Inflammatory macrophage treated with lipopolysaccharide for 1 hour (primary cell): ENCODE measurements at places on chromosomes 4 and X.

GRCh38 chr4:109589605-109590004 is 29.6 kb downstream of the MCUB start:
- no peak for DNase-seq

DNA sequence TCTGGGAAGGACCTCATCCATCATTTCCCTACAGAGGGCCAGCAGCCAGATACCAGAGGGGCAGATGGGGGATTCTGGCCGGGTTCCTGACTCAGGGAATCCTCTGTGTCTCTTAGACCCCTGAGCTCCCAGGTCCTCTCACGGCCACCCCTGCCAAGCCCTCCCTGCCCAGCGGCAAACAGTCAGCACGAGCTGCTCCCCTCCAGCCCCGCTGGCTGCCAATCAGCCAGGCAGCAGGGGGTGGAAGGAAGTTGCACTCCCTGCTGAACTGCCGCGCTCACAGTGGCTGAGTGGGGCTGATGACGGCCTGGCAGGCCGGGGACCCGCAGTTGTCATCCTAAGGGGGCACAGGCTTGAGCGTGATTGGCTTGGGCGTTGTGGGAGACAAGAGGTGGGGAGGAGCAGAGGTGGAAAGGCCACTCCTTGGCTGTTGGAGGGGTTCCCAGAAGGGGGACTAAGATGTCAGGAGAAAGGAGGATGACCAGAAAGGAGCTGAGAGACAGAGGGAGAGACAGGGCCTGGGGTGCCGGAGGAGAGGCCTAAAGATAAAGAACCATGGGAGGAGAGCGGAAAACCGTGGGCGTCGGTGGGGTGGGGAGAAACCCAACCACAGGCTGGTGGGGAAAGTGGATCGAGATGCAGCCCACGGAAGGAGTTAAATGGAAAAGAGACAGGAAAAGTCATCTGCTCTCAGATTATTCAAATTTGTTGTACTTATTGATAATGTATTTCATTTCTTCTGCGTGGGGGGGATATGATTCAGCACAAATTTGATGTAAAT is 4.4 kb upstream of the CCDC149 start:
- no peak for DNase-seq

- DNase-seq: no peak
Observed at GRCh38 chr4:48483777-48484493, 792 bp downstream of the SLC10A4 start.

GRCh38 chrX:17535229-17535628 is 160.2 kb downstream of the NHS start:
- peak; percentile 41 for DNase-seq

DNA sequence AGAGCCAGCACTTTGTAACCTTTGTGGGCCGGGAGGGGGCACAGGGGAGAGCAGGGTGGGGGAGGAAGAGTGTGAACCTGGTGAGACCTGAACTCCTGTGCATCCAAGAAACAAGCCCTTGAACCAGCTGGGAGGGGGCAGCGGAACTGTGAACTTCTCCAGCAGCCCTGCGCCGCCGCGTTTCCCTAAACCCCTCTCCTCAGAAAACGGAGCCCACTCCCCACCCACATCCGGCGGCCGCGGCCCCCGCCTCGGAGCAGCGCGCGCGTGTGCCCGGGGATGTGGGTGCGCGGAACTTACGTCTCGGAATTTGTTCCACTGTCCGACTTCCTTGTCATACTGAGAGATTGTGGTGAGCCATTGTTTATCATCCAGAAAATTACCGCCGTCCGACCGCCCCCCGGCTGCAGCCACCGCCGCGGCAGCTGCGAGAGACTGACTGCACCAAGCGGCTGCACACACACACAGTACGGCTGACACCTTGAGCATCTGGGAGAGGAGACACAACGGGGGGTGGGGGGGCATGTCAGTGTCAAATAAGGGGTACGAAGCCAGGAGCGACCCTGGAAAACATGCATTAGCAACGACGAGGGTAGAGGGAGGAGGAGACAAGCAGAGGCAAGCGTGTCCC is 494 bp downstream of the SPOCK3 start:
- DNase-seq: peak; percentile 7

GRCh38 chrX:125398959-125399440 is 79.3 kb downstream of the TEX13C start:
- DNase-seq: no peak

GRCh38 chrX:107348051-107348450 is 101.4 kb upstream of the FRMPD3 start:
- DNase-seq: no peak

DNA sequence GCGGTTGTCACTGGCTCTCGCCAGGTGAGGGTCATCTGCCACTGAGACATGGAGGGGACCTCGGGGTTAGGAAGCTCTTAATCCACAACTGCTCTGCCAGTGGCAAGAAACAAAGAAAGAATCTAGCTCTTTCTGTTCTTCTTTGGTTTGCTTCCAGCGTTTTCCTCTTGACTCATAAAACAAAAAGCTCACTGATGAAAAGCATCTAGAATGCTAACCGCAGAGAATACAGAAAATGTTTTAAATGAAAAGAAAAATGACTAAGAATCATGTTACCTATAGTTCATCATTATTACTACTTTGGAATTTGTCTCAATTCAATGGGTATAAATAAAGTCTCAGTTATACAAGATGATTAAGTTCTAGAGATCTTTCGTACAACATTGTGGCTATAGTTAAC is 274.8 kb upstream of the TENM3 start:
- DNase-seq: no peak

DNA sequence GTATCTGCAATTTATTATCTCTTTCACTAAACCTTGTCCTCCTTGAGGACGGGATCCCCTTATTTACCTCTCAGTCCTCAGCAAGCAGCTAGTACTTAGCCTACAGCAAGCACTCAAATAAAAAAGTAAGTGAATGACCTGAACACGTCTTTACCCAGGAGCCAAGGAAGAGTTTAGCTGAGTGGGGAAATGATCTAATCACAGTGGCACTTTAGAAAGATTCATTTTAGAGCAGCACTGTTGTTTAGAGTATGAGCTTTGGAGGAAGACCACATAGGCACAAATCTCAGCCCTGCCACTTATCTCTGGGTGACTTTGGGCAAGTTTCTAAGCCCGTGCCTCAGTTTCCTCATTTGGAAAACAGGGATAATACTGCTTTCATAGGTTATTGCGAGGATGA is 2.7 kb downstream of the FAM120C start:
- no peak for DNase-seq

GRCh38 chr4:132502096-132502552 is 647.0 kb upstream of the PCDH10 start:
- no peak for DNase-seq

DNA sequence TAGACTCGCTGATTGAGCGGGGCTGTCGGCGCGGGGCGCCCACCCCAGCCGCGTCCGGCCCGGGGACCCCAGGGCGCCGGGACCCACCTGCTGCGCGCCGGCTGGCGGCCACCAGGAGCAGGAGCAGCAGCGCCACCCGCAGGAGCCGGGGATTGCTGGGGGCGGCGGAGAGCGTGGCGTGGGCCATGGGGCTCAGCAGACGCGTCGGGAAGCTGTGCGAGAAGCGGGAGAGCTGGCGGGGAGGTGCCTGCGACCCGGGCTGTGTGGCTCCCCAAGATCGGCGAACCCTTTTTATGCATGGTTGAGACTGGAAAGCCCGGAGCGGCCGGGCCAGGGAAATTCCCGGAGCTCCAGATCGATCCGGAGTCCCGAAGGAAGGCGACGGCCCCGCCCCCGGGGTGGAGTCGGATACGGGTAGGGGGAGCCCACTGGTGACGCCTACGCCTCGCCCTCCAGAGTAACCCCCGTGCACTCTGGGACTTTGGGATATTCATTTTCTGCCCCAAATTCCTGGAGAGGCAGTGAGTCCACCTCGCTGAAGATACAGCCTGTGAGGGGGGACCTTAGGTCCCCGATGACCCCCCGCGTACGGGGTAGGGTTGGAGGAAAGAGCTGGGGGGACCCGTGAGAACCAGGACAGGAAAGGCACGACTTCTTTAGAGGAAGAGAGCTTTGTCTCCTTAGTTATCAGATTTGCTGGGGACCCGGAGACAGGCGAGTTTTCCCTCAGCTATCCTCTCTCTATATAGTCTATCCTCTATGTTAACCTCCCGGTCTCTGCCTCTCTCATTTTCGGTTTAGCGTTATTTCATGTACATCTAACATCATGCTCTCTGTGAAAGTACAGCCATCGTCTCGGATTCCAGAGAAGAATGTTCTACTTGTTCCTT is at the start of gene CXCL3:
Gene CXCL3 (minus strand): TSS at position 265 of the 890 bp plus-strand sequence. CDS start 78 bp downstream, at position 187.
- DNase-seq: peak; percentile 89

DNA sequence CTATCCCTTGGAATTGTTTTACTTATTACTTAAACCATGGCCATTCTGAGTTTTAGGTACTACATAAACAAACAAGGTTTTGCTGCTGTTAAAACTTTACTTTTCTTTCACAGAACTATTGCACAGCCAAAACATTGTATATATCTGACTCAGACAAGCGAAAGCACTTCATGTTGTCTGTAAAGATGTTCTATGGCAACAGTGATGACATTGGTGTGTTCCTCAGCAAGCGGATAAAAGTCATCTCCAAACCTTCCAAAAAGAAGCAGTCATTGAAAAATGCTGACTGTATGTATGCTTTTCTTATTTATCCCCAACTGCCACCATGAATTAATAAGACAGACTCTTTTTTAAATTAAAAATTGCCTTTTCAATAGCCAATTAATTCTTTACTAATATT is 69.8 kb downstream of the CCKAR start:
- DNase-seq: no peak

DNA sequence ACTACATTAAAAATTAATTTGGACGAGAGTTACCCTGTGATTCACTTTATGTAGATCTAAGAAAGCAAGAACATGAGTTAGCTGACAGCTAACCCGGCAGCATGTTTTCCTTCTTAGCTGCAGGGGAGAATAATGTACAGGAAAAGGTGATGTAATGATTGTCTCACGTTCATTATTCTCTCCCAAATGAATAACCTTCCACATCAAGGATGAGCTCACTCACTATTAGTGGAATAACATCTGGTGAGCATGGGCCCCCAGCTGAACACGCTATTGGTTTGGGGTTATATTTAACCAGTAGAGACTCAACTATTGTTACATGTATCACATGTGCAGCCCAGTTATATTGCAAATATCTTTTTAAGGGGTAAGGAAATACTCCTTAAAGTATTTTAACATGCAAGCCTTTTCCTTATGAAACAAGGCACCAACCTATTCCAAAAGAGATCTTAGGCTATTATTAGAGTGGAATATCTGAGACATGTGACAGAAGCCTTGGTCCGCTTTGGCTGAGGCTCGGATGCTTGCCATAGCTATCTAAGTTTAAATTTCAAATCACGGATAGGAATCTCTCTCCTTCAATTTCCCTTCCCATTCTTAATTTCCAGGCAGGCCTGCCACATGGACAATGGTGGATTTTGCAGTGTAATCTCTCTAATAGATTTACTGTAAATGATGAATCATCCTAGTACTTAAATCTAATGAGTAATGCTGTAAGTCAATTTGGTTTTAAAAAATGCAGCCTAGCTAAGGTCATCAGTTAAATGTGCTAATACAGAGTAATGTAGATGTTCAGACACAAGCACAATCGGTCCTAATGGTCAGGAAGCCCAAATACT is 99.0 kb upstream of the OTUD4 start:
- DNase-seq: no peak

DNA sequence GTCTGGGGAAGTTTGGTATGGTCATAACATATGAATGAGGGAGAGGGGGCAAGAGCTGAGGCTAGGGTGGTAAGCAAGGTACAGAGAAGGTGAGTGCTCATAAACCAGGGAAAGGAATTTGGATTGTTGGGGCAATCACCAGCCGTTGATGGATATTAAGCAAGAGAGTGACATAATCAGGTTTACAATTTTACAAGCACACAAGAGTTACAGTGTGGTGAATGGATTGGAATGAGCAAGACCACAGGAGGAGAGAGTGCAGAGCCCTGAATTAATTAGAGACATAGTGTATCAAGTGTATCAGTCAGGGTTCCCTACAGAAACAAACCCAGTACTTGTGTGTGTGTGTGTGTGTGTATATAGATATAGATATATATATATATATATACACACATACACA is 18.7 kb upstream of the FMR1NB start:
- DNase-seq: no peak

DNA sequence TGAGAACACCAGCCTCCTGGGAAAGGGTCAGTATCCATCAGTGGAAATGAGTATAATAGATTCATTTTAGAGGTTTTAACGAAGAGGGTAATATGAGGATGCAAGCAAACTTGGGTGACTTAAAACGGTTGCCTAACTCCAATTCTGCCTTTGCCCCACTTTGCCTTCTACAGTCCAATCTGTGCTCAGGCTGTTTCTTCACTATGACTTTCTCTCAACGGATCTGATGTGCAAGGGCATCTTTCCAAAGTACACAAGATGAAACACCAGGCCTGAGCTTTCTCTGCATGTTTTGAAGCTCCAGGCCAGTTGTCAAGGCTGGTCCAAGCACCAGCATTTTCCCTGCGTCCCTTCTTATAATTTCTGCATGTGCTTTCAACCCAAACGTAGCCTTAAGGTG is 68.0 kb upstream of the TMEM164 start:
- DNase-seq: no peak

DNA sequence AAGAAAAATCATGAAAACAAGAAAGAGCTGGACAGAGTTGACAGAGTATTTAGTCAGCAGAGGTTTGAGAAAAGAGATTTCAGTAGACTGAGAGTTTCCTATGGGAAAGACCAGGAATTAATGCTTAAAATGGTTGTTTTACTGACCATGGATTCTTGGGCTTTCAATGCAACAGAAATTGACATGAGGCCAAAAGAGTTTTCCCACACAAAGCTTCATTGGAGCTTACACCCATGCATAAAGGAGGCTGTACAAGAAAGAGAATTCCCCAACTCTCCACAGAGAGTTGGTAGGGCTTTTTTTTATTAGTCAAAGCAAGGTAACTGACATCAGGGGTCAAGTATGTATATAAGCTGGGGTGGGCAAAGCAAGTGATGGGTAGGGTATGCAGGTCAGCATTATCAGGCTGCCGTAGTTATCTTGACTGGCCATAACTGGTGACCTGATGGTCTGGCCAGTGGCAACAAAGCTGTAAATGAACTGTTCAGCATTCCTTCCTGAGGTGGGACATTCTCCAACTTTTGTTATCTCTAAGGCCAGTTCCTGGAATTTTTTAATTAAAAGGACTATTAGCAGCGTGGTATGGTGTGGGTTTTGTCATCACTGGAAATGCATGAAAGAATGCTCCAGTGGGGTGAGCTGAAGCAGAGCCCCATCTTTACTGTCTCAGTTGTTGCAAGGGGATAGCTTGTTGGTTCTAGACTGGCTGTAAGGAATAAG is 117.0 kb downstream of the ADAM29 start:
- no peak for DNase-seq

DNA sequence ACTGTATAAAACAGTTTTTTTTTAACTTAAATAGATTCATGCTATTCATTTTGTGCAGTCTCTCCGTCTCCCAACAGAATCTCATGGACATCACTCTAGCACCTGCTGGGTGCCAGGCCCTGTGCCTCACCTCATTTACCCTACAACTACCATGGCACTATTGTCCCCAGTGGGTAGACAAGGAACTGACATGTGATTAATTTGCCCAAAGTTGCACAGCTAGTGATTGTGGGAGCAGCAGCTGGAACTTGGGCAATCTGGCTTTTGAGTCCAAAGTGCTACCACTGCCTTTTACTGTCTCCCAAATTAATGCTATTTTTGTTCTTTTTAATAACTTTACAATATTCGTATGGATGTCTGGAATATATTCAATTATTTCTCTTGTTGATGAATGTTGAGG is 11.2 kb upstream of the PGRMC2 start:
- no peak for DNase-seq
